ENCODE measurements at places on chromosomes 2 and 18. TPM values are rescaled to one million over a fixed set of nuclear protein-coding genes. Genes with fewer than 3 reads are reported as not detected.
A peak's percentile ranks its signal among the peaks of the same experiment; 100 is the strongest.

The PSMA8 gene
- 0.40 TPM for total RNA-seq

- H3K27me3 ChIP-seq, result no peaks in the 10 kb centered on the region
- H3K27ac ChIP-seq, result peak overlapping the region; percentile 84
- H3K4me1 ChIP-seq, result peaks cover 20% of the 10 kb centered on the region
- peak overlapping the region; percentile 81 for H3K4me3 ChIP-seq
- H3K36me3 ChIP-seq, result peaks cover 30% of the 10 kb centered on the region
- DNase-seq, result no peak
These were observed 411 bp downstream of the RNASEH1 start for GRCh38 chr2:3557639-3558204.

DNA sequence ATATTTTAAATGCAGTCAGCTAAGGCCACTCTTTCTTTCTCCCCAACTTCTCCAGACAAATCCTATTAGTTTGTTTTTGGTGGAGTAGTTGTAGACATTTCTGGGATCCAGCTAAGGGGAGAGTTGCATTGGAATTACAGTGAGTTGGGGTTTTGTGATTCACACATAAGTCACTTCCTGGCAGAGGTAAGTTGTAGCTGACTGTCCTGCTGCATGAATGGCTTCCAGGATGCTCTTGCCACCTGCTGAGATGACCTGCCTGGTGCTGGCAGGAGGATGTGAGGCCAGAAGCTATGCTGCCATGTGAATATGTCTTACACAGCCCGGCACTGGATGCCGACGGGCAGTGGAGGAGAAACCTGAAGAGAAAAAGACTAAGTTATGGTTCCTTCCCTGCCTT, 243.7 kb downstream of the TDRD15 start:
- H3K4me1 ChIP-seq, result no peaks in the 10 kb centered on the region
- H3K4me3 ChIP-seq, result no peak overlapping the region
- no peak for DNase-seq
- H3K27me3 ChIP-seq, result no peaks in the 10 kb centered on the region
- no peaks in the 10 kb centered on the region for H3K36me3 ChIP-seq

The SLC5A7 gene
- not detected for total RNA-seq

The IL1R2 gene
- 6.1 TPM for total RNA-seq

The TRIP12 gene
- 155 TPM for total RNA-seq

The ENOSF1 gene
- total RNA-seq, result 115 TPM

DNA sequence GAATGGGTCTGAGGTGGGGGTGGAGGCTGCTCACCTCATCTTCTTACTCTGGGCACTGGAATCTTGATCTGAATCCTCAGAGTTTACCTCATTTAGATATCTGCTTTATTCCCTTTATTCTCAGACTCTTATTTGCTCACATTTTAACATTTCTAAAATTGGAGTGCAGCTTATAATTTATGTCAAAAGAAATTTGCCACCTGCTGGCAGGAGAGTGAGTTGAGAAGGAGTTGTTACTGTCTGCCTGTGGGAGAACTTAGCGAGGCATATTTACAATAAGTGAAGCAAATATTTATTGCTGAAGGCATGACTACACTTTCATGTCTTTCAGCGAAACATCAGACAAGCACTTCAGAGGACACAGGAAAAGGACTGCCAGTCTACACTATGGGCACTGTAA, 16.4 kb upstream of the KIAA2012 start:
- H3K36me3 ChIP-seq, result no peaks in the 10 kb centered on the region
- no peaks in the 10 kb centered on the region for H3K4me1 ChIP-seq
- no peak overlapping the region for H3K27ac ChIP-seq
- DNase-seq, result no peak

GRCh38 chr2:182581196-182581935, 134.7 kb upstream of the DNAJC10 start:
- DNase-seq, result peak; percentile 5
- H3K27me3 ChIP-seq, result no peaks in the 10 kb centered on the region
- H3K27ac ChIP-seq, result peak overlapping the region; percentile 23
- H3K4me1 ChIP-seq, result peaks cover 4% of the 10 kb centered on the region
- H3K4me3 ChIP-seq, result no peak overlapping the region
- no peaks in the 10 kb centered on the region for H3K36me3 ChIP-seq

- no peaks in the 10 kb centered on the region for H3K4me1 ChIP-seq
- H3K27me3 ChIP-seq, result no peaks in the 10 kb centered on the region
- H3K27ac ChIP-seq, result no peak overlapping the region
- no peaks in the 10 kb centered on the region for H3K36me3 ChIP-seq
These were observed 26.5 kb upstream of the OTOS start for GRCh38 chr2:240166761-240167587.

The COL4A3 gene
- total RNA-seq, result 86.5 TPM

DNA sequence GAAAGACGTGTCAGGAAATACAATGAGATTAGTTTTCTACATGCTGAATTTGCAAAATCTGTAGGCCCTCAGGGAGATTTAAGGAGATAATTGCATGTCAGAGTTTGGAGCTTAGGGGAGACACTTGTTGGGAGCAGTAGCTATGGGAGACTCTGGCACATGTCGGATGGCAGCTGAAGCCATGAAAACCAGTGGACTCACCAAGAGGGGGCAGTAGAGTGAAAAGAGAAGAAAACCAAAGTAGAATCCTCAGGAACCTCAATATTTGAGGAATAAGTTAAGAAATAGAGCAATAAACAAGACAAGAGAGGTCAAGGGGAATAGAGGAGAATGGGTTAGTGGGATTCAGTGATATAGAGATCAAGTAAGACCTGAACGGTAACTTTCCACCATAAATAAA, 24.8 kb downstream of the RUFY4 start:
- H3K27me3 ChIP-seq, result no peaks in the 10 kb centered on the region
- H3K4me3 ChIP-seq, result no peak overlapping the region
- no peak overlapping the region for H3K27ac ChIP-seq
- no peaks in the 10 kb centered on the region for H3K4me1 ChIP-seq
- no peak for DNase-seq

GRCh38 chr2:232883116-232883721, 13.2 kb downstream of the SNORC start:
- H3K36me3 ChIP-seq, result no peaks in the 10 kb centered on the region
- H3K4me3 ChIP-seq, result no peak overlapping the region
- no peaks in the 10 kb centered on the region for H3K27me3 ChIP-seq

DNA sequence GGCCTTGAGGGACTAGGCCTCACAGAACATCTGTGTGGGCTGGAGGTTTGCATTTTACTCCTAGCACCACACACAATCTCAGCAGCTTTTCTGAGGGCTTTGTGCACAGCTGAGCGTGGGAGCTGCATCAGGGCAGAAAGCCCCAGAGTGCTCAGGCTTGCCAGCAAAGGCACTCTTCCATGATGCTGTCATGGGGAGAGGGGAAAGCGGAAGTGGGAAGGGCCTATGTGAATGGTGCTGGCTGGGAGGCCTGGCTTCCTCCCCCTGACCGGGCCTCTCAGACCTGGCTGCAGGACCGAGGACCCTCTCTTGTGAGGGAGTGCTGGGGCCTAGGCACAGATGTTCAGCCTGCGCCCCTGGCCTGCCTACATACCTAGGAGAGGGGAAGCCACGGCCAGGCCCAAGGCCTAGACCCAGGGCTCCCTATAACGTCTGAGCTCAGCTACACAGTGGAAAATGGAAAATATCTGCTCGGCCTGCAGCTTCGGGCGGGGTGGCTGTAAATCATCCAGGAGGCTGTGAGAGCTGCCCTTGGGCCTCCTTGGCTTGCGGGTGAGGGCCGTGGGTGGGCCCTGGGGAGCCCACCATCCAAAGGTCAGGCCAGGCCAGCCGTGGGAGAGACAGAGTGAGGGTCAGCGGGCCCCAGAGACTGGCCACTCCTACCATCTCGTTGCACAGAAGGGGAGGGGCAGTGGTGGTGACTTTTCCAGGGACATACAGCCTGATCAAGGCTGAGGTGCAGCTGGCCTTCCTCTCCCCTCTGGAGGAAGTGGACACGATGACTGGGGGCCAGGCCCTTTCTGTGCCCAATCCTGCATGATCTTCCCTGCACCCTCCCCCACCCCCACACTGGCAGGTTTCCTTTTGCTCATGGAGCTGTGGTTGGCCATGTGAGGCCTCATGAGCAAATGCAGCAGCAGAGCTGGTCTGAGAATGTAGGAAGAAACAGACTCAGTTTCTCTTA, 22.8 kb downstream of the GLI2 start:
- DNase-seq, result no peak
- H3K4me3 ChIP-seq, result no peak overlapping the region
- H3K4me1 ChIP-seq, result no peaks in the 10 kb centered on the region
- no peaks in the 10 kb centered on the region for H3K27me3 ChIP-seq
- no peaks in the 10 kb centered on the region for H3K36me3 ChIP-seq

- H3K27me3 ChIP-seq, result no peaks in the 10 kb centered on the region
- H3K4me3 ChIP-seq, result no peak overlapping the region
- H3K27ac ChIP-seq, result no peak overlapping the region
- H3K4me1 ChIP-seq, result no peaks in the 10 kb centered on the region
These were observed 136.8 kb downstream of the ESCO1 start for GRCh38 chr18:21463718-21464117.

GRCh38 chr2:122660786-122661634, 905.6 kb downstream of the TSN start:
- H3K4me1 ChIP-seq, result no peaks in the 10 kb centered on the region
- DNase-seq, result no peak
- no peak overlapping the region for H3K27ac ChIP-seq
- H3K36me3 ChIP-seq, result no peaks in the 10 kb centered on the region
- no peaks in the 10 kb centered on the region for H3K27me3 ChIP-seq

The CAPN14 gene
- 0.15 TPM for total RNA-seq

GRCh38 chr2:121486191-121486790, 44.4 kb upstream of the RNU4ATAC start:
- DNase-seq, result no peak
- no peak overlapping the region for H3K27ac ChIP-seq
- H3K27me3 ChIP-seq, result no peaks in the 10 kb centered on the region
- peaks cover 20% of the 10 kb centered on the region for H3K4me1 ChIP-seq
- no peaks in the 10 kb centered on the region for H3K36me3 ChIP-seq

The PAX8 gene
- 2,156 TPM for total RNA-seq

The FAM124B gene
- total RNA-seq, result 2.7 TPM

GRCh38 chr18:12580630-12581342, 77.1 kb downstream of the SPIRE1 start:
- H3K27me3 ChIP-seq, result no peaks in the 10 kb centered on the region
- H3K27ac ChIP-seq, result no peak overlapping the region
- H3K4me3 ChIP-seq, result no peak overlapping the region
- no peaks in the 10 kb centered on the region for H3K36me3 ChIP-seq
- H3K4me1 ChIP-seq, result no peaks in the 10 kb centered on the region

GRCh38 chr18:27839141-27839540, 337.8 kb downstream of the CDH2 start:
- H3K36me3 ChIP-seq, result no peaks in the 10 kb centered on the region
- H3K4me1 ChIP-seq, result no peaks in the 10 kb centered on the region
- no peak overlapping the region for H3K4me3 ChIP-seq

GRCh38 chr2:40452786-40453185, 896 bp upstream of the SLC8A1 start:
- H3K4me1 ChIP-seq, result no peaks in the 10 kb centered on the region
- no peaks in the 10 kb centered on the region for H3K27me3 ChIP-seq
- H3K4me3 ChIP-seq, result no peak overlapping the region

DNA sequence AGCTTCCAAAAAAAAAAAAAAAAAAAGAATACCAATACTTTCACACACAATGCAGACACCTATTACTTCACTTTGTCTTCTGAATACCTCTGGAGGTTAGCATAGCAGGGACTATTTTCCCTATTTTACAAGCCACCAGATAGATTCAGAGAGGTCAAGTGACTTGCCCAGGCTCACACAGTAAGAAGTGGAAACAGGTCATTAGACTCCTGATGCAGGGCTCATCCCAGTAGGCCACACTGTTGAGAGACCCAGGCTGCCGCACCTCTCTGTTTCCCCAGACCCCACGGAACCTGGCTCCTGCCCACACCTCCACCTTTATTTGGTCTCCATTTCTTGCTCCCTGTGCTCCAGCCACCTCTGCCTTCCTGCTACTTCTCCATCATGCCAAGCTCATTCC, 19.4 kb downstream of the SMYD1 start:
- no peak for DNase-seq
- H3K27me3 ChIP-seq, result no peaks in the 10 kb centered on the region
- H3K4me1 ChIP-seq, result no peaks in the 10 kb centered on the region
- no peak overlapping the region for H3K27ac ChIP-seq
- H3K4me3 ChIP-seq, result no peak overlapping the region
- no peaks in the 10 kb centered on the region for H3K36me3 ChIP-seq

- no peak for DNase-seq
- H3K4me1 ChIP-seq, result peaks cover 18% of the 10 kb centered on the region
- H3K27me3 ChIP-seq, result peaks cover 48% of the 10 kb centered on the region
- H3K27ac ChIP-seq, result peak overlapping the region; percentile 74
These were observed 146.6 kb downstream of the MEIS1 start for GRCh38 chr2:66581339-66582103.

DNA sequence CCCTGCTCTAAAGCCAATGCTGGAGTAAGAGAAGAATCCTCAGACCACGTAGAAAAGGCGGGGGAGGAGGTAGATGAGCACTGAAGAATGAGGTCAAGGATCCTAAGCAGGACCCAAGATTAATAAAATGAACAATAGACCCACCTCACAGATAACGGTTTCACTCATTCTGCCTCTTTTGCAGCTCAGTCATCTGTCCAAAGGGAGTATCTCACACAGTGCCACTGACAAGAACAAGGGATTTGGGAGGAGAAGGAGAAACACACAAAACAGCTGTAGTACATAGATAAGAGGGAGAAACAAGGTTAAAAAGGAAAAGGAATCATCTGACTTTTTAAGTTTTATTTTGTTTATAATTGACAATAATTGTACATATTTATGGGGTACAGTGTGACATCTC, 30.9 kb upstream of the SULT1C4 start:
- H3K36me3 ChIP-seq, result no peaks in the 10 kb centered on the region
- H3K4me1 ChIP-seq, result no peaks in the 10 kb centered on the region
- H3K27ac ChIP-seq, result no peak overlapping the region
- H3K4me3 ChIP-seq, result no peak overlapping the region
- H3K27me3 ChIP-seq, result no peaks in the 10 kb centered on the region

DNA sequence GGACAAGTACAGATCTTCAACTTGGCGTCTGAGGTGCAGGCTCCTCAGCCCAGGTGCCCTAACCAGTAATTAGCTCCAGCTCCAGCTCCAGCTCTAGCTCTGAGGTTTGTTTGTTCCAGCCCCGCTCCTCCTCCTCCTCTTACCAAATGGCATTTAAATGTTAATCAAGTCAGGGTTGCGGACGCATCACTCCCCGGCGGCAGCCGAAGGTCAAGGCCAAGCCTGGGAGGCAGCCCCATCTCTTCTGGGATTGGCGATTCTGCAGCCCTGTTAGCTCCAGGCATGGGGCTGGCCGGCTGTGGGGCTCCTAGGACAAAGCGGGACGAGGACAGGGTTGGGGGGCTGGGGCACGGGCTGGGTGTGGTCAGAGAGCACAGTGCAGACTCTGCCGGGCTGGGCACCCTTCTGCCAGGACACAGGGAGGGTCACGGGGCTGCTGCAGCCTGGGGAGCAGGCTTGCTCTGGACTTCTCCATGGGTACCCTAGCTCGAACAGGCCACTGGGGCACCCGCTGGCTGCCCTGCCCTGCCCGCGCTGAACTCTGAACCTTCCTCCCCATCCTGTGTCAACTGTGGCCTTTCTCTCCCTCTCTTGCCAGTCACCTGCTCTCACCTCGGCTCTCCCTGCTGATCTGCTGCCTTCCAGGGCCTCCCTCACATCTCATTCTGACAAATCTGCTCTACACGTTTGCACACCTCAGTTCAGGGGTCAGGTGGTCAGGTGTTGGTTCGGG, 203.3 kb downstream of the CELF4 start:
- H3K27me3 ChIP-seq, result no peaks in the 10 kb centered on the region
- no peak overlapping the region for H3K27ac ChIP-seq
- H3K4me1 ChIP-seq, result peaks cover 19% of the 10 kb centered on the region
- no peak overlapping the region for H3K4me3 ChIP-seq
- H3K36me3 ChIP-seq, result no peaks in the 10 kb centered on the region
